GM12864 (cell line): ENCODE measurements at places on chromosomes 16 and 17.
A peak's percentile ranks its signal among the peaks of the same experiment; 100 is the strongest.

GRCh38 chr17:19723964-19724363 is 7.6 kb upstream of the SLC47A2 start:
- DNase-seq: no peak

DNA sequence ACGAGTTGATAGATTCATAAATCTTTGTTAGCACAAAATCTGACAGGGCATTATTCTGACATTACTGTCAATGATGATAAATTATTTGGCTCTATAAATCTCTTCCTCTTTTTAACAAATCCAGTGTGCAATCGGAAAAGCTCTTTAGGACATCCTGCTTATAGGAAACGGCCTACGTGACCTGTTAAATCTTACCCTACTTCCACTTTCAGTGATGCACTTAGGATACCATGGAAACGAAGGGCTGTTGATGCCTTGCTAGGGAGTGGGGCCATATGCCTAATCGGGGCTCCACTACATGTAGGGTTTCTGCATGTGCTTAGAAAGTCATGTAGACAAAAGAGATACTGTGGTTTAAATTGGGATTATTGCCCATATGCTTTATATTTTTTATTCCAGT is 27.2 kb downstream of the ZNF594 start:
- no peak for DNase-seq

GRCh38 chr16:62363501-62363900 is 327.3 kb upstream of the CDH8 start:
- DNase-seq: no peak

DNA sequence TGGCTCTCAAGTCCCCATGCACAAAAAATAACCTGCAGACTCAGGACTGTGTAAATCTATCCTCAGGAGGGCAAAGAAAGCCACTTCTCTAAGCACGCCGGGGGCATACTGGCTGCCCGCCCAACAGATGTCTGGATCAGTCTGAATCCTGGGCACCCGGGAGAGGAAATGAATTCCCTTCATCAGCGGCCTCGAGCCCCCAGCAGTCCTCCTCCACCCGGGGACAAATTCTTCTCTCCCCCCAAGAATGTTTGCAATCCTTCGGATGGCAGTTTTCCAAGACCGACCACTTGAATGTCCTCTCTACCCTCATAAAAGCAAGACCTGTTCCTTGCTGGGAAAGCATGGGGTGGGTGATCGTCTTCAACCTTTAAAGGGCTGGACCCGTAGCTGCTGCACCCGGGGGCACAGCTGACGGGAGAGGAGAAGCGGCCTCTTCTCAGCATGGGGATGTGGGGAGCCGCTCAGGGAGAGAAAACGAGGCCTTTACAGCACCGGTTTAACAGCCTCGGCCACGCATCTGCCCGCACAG is 9.4 kb upstream of the MAP2K3 start:
- DNase-seq: no peak

- DNase-seq: no peak
Measured at GRCh38 chr17:78253946-78254672, 22.7 kb downstream of the TMEM235 start.

GRCh38 chr17:82608816-82609215 is 39.4 kb downstream of the WDR45B start:
- DNase-seq: no peak

- no peak for DNase-seq
Measured at GRCh38 chr17:32206861-32207260, 58.8 kb upstream of the RHBDL3 start.

- DNase-seq: no peak
Measured at GRCh38 chr17:59851439-59852375, 41.0 kb downstream of the TUBD1 start.

DNA sequence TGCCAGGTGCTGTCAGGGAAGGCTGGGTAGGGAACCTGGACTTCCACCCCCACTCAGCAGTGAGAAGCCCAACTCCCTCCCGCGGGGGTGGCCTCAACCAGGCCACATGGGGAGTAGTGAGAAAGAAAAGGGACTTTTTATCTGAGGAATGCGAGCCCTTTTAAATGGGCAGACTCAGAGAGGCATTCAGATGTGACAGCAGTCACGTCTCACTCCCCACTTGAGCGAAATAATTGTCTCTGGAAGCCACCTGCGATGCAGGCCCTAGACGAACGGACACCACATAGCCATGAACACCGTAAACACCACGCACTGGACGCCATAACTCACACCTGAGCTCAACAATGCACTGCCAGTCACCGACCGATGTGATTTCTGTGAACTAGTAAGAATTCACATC is 11.9 kb upstream of the CD300E start:
- DNase-seq: no peak

DNA sequence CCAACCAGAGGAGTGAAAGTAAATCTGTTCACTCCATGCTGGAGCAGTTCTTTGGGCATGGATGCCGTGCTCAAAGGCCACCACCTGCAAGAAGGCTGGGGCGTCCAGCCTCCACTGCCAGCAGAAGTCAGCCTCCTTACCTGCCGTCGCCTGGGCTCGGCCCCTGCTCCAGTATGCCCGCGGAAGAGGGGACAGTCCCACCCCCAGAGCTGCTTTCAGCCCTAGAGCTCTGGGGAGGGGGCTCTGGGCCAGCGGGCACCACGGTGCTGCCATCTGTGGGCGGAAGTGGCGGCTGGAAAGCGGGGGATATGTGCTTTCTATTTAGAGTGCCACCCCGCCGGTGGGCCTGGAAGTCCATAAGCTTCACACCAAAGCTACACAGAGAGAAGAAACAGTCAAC is 75.9 kb downstream of the ARHGAP17 start:
- DNase-seq: no peak

- no peak for DNase-seq
Measured at GRCh38 chr17:57755480-57756070, 10.5 kb upstream of the CCDC182 start.

- DNase-seq: peak; percentile 59
Measured at GRCh38 chr16:31108035-31108793, at the start of gene BCKDK. Gene BCKDK, plus strand, starts transcription at chr16:31108386. Its CDS starts 838 bp downstream, at chr16:31109224.

- no peak for DNase-seq
Measured at GRCh38 chr16:70534971-70535370, 11.4 kb downstream of the SF3B3 start.

GRCh38 chr17:18981642-18982424 is 22.7 kb downstream of the FAM83G start:
- no peak for DNase-seq

- no peak for DNase-seq
Measured at GRCh38 chr16:77838597-77839255, 50.4 kb downstream of the VAT1L start.

DNA sequence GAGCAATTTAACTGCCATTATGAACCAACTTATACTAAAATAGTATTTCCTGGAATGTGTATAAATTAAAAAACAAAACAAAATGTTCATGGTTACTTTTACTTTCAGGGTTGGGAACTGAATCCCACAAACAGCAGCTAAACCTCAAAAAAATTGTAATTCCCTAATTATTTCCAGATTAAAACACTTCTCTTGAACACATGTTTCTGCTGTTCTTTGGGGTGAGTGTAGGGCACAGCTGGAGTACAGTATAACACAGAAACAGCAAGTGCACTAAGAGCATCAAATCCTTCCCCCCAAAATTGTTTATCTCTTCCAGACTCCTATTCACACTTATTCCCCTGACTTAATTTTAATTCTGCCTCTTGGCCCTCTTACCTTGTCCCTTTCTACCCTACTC is 56.4 kb downstream of the KANSL1 start:
- DNase-seq: no peak

DNA sequence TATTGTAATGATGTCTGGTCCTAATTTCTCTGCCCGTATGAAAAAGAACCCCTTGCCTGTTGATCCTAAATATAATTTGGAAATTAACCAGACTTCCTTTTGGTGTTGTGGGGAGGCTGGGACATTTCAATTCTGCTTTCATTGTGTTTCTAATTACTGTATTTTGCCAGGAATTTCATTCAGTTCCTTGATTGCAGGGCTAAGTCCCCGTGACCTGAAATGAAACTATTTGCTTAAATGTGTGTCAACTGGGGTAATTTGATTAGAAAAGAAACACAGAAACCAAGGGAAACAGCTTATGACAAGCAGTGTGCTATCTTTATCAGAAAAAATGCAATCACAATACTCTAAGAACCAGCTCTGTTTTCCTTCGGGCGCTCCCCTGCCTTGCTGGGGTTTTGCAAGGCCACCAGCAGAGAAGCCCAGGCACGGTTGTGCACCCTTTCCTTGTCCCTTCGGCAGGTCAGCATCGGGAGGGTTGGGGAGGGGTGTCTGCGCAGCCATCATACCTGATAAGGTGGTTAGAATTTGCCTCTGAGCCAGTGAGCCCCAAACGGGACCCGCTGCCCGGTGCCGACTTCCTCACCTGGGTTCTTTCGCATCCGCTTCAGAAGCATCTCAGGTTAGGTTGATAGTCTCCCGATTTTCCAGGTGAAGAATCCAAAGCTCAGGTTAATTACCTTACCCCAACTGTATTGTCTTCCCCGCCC is 19.4 kb downstream of the KLHL36 start:
- no peak for DNase-seq

DNA sequence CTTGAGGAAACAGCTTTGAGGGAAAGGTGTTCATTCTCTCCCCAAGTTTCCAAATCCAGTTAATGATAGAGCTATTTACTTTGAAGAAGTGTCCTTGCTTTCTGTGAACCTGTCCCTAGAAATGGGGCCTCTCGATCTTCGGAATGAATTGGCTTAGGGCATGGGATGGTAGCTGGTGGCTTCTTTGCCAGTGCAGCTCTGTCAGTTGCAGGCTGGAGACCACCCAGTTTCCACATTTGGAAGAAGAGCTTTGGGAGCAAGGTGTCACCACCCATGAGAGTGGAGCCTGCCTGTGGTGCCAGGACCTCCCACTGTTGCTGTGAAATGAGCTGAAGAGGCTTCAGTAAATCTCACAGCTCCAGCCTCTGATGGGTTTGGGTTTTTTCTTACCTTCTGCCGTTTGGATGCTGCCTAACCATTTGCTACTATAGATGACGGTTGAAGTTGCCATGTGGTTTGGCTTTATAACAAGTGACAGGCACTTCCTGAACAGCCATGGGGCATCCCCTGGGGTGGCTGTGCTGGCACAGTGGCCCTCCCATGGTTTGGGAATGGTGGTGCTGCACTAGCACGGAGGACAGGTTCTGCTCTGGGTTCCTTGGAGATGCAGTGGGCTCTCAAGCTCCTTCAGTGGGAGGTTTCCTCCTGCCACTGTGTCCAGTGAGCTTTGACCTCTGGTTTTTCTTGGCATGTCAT is 19.5 kb upstream of the SLC5A10 start:
- DNase-seq: no peak

- DNase-seq: no peak
Measured at GRCh38 chr16:4733211-4733742, 794 bp downstream of the ANKS3 start.

GRCh38 chr17:51091635-51092034 is 29.0 kb downstream of the SPAG9 start:
- no peak for DNase-seq

- no peak for DNase-seq
Measured at GRCh38 chr16:3641801-3642396, 12.6 kb upstream of the DNASE1 start.

DNA sequence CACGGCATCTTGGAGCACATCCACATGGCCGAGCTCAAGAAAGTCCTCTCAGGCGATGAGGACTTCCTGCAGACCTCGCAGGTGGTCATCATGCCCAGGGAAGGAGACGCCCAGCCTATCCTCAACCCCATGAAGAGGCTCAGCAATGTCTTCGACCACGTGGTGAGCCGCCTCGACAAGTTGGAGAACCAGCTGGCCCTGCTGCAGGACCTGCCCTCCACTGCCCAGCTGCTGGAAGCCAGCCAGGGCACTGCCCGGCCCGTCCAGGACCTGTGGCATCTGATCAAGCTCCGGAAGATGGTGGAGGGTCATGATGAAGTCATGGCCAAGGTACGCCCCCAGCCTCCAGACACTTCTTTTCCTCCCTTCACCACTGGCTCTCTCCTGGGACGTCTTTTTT is 440 bp downstream of the C16orf96 start:
- DNase-seq: no peak

- no peak for DNase-seq
Measured at GRCh38 chr16:29804455-29805231, 1.7 kb upstream of the MAZ start.
